ENCODE measurements at places on chromosomes 13 and 19.

DNA sequence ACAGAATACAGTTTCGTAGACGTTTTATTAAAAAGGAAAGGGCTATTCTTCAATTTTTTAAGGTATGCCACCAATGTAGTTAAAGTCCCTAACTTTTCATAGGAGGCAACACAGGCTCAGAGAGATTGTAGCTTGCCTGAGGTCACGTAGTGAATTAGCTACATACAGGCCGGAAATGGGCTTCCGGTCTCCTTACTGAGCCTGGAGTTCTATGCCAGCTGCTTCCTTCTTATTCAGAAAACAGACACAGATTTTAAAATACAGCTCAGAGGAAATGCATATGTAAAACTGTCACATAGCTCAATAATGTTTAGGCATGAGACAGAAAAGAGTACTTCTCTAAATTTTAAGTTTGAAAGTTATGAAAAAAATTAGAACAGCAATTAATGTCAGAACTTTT is 85.4 kb upstream of the TUBA3C start:
- DNase-seq = no peak

GRCh38 chr19:5828661-5829566 is 10.6 kb downstream of the FUT6 start:
- DNase-seq = no peak

GRCh38 chr19:4352701-4353121 is 9.3 kb downstream of the MPND start:
- no peak for DNase-seq

DNA sequence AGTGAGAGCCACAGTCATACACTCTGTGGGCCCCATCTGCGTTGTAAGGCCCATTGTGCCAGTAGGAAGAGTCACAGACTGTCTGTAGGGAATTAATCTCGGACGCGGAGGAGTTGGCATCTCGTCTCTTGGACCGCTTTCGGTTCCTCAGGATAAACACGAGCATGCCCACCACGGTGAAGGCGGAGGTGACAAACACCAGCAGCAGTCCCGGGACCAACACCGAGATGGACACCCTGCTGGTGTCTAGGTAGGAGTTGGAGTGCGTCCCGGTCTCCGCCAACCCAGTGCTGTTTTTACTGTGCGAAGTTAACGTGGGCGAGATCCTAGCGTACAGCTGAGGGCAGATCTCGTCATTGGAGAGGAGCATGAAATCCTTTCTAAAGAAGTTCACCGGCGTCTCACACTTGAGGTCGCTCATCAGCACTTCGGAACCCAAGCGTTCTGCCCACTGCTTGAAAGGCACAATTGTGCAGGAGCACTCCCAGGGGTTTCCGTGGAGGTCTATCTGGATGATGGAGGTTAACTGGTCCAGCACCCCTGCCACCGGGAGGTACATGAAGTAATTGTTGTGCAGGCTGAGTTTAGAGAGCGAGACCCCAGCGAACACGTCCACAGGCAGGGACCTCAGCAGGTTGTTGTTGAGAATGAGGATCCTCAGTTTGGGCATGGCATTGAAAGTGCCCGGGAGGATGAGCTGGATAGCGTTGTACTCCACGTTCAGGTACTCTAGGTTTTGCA is 2.7 kb downstream of the SLITRK1 start:
- no peak for DNase-seq

DNA sequence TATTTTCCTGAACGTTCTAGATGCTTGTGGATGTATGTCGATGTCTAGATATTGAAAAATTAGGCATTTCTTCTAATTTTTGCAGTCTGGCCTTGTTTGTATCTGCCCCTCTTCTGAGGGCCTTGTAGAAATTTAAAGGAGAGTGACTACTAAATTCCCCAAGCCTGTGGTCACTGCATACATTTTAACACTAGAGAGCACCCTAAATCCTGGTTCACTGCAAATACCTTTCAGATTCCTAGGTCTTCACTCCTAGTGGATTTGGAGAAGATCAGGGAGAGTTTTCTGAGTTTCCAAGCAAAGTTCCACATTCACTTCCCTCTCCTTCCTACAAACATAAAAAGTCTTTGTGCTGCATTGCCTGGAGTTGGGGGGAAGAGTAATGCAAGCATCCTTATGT is 1272.5 kb downstream of the OLFM4 start:
- DNase-seq = no peak

Measured in omental fat pad (tissue), 4 donors.